ENCODE measurements at places on chromosomes 12 and 14.

GRCh38 chr12:114684098-114684869, at the start of gene TBX3:
Gene TBX3, minus strand, starts transcription at chr12:114684175. Its CDS starts 975 bp downstream, at chr12:114683200.
- peak; percentile 81 for DNase-seq

- no peak for DNase-seq
Observed at GRCh38 chr12:24838531-24838950, 110.4 kb downstream of the BCAT1 start.

- no peak for DNase-seq
Observed at GRCh38 chr12:77343291-77343690, 277.9 kb upstream of the E2F7 start.

- peak; percentile 86 for DNase-seq
Observed at GRCh38 chr12:48814262-48815125, 3.8 kb upstream of the CACNB3 start.

DNA sequence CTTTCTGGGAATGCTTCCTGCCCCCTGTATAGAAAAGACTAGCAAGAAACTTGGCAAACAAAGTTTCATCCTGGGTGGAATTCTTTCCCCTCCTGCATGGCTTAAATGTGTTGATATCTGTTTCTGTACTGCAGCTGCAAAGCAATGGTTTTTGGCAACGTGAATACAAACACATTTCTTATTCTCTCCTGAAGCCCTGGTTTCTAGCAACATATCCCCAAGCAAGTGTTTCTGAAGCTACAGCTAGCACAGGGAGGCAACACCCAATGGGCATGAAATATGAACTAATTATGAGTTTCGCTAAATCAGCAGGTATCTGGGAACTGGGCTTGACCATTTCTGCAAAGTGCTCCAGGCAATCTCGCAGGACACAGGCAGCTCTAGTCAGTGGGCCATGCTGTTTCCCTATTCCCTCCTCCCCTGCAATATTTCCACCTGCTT, 392.3 kb upstream of the TMPO start:
- peak; percentile 4 for DNase-seq

- no peak for DNase-seq
Observed at GRCh38 chr12:89176676-89177075, 175.6 kb downstream of the DUSP6 start.

- no peak for DNase-seq
Observed at GRCh38 chr12:105100998-105101397, 6.5 kb upstream of the WASHC4 start.

- no peak for DNase-seq
Observed at GRCh38 chr14:28879573-28879996, 113.0 kb downstream of the FOXG1 start.

GRCh38 chr12:22626406-22626805, 1.4 kb downstream of the ETNK1 start:
- no peak for DNase-seq

DNA sequence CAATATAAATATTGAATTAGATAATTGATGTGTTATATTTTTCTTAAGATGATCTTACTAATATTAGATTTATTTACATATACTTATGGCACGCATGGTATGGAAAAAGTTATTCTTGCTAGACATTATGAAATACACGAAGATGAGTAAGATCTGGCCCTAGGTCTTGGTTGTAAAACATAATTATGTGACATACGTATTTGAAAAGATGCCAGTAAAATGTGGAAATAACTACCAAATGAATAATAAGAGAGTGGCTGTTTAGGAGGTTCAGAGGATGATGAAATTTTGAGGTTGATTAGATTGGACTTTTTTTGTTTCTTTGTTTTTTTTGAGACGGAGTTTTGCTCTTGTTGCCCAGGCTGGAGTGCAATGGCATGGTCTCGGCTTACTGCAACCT, 41.3 kb downstream of the FANCM start:
- DNase-seq = no peak

Data from body of pancreas (tissue), 4 donors.